ENCODE measurements at places on chromosomes 11 and 22.

GRCh38 chr22:50270666-50271394 lies 650 bp upstream of the MAPK11 start:
- DNase-seq = no peak

DNA sequence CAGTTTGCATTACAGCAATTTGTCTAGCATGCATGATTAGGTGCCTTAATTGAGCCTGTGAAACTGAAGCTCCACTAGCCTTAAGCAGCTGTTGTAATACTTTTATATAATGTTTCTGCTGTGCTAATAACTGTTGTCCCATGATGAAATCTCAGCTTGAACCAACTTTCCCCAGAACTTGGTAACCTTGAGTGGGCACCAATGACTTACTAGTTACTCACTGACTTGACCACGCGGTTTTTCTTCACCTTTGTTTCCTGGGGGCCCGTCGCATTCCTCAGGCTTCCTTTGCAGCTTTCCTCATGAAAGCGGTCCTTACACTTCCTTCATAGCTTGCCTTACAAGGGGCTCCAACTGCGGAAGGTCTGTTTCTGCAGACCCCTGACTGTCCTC lies 11.2 kb upstream of the GLYATL1 start:
- no peak for DNase-seq

- no peak for DNase-seq
Measured at GRCh38 chr11:130204703-130205095, 45.1 kb downstream of the ST14 start.

DNA sequence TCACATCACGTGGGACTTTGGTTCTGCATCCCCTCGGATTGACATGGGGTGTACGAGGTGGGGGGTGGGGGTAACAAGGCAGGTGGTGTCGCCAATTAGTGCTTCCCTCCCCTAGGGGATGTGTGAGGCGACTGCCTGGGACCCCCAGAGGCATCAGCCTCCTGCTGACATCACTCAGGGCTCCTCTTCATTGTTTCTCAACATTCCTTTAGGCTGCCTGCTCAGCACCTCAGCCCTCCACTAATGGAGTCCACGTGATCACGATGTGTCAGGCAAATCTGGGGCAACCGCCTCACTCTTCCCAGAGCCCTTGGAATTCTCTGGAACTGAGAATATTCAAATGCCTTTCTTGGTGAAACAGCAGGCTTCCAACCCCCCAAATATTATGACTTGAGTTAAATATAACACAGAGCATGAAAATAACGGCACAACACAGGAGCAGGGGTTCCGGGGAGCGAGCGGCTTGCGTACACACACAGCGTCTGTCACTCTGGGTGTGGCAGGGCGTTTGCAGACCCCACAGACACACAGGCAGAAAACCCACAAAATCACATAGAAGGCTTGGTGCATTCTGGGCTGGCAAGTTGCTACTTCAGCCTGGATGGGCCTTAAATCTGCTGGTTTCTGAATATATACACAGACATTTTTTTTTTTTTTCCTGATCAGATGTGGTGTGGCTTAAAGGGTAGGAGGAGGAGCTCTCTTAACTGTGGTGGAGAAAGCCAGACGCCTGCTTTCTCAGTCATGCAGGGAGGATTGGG lies 170.1 kb upstream of the CADM1 start:
- DNase-seq = no peak

GRCh38 chr11:116970485-116971292 lies 127.5 kb downstream of the SIK3 start:
- no peak for DNase-seq

DNA sequence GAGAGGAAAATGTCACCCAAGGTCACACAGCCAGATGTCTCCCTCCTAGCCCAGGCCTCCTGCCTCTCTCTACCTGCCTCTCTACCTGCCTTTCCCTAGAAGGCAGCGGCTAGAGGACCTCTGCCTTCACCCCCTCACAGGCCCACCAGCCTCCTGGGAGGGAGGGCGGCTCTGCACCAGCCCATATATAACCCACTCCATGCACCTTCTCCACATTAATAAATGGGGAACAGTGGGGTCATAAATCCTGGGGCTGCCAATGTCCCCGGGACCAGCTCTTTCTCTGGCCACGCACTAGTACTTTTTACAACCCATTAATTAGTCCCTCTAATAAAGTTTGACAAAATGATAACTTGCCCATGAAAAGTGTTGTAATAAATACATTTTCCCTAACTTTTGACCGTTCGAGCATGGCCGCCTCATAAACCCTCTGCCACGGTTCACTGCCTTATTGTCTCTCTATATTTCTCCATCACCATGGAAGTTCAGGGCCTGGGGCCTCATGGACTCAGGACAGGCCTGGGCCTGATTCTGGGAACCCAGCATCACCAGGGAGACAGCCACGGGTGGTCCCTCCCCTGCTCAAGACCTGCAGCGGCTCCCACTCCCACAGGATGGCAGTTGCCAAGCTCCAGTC lies 102.1 kb downstream of the MN1 start:
- no peak for DNase-seq

GRCh38 chr11:13302420-13302958 lies 24.9 kb downstream of the BMAL1 start:
- DNase-seq = no peak

GRCh38 chr11:124751741-124752470 lies at the start of gene VSIG2:
Gene VSIG2 (minus strand): TSS chr11:124752255. CDS start chr11:124752137, 118 bp downstream.
- DNase-seq = no peak

DNA sequence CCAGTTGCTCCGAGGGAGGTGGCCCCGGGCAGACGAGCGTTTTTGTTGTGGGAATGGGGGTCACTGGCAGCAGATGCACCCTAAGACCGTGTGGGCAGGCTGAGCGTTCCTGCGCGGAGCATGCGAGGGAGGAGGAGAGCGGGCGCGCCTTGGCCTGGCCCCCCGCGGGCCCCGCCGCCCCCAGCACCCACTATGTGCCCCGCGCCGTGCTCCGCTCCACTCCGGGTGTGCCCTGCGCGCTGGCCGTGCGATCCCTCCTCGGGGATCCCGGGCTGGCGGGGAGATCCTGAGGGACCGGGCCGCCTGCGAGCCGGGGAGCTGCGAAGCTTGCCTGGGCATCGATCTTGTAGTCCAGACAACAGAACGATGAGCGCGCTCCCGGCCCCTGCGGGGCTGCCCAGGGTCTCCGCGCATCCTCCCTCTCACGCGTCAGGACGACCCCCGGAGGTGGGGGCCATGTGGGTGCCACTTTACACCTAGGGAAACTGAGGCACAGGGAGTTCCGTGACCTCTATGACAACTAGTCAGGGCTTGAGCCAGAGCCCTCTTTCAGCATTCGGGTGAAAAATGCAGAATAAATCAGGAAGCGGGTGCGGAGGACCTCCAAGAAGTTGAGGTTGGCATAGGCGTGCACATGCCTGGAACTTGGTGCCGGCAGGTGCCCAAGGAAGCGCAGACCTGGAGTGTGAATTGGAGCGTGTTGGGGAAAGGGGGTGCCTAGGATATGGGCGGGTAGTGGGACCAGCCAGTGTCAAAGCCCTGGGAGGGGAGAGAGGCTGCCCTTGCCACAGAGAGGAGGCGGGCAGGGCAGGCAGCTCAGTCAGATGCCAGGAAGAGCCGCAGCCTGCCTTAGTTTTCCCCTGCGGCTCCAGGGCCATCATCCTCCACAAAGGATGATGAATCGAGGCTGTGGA lies 1.3 kb upstream of the KMT5B start:
- no peak for DNase-seq

DNA sequence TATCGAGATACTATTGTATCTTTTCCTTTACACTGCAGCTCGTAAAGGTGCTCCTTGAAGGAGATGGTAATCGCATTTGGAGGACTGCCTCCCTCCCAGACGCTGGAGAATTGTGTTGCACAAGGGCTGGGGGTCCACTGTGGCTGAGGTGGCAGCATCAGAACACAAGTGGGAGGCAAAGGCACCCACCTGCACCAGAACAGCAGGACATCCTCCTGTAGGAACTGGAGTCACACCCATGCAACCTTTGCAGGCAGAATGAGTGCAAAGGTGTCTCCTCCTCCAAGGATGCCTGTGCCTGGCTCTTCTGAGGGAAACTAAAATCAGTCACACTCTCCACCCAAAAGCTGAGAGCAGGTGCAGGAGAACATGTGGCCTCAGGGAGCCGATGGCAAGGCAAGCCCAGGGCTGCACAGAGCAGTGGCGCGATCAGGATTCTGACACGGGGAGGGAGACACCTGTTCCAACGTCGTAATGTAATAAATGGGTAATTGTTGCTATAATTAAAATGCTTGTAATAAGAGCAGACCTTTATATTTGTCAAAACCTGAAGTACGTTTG lies 1501.4 kb downstream of the TBC1D22A start:
- no peak for DNase-seq

- DNase-seq = no peak
Measured at GRCh38 chr22:46513908-46514550, 23.4 kb downstream of the CELSR1 start.

- no peak for DNase-seq
Measured at GRCh38 chr11:125348141-125348651, 147.9 kb downstream of the FEZ1 start.

DNA sequence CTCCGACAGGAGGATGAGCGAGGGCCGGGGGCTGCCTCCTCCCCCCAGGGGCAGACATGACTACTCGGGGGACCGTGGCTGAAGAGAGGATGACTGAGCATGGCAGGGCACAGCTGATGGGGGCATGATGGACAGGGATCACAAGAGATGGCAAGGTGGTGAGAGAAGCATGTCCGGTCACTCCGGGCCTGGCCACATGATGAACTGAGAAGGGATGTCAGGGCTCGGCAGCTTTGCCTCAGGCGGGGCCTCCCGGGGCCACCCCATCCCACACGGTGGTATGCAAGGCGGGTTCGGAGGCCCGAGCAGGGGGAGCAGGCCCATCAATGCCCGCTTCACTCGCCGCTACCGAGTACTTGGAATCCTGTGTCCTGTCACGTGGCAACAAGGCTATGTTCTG lies 36.6 kb upstream of the UBASH3B start:
- DNase-seq = no peak

DNA sequence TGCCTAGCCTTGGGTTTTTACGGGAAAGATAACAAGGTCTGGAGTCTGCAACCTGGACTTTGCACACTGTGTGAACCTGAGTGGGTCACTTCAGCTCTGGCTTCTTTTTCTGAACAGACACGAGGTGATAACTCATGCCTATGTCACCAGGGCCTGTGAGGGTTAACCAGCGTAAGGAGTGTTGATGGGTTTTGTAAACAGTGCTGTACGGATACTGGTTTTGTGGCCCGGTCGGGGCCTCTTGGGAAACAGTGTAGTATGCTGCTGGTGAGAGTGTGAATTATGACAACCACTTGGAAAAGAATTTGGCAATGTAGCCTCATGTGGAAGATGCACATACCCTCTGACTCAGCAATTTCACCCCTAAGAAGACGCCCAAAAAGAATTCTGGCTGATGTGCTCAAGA lies 266.8 kb downstream of the MN1 start:
- DNase-seq = no peak

- DNase-seq = no peak
Measured at GRCh38 chr11:117058761-117059261, 39.4 kb downstream of the SIK3 start.

DNA sequence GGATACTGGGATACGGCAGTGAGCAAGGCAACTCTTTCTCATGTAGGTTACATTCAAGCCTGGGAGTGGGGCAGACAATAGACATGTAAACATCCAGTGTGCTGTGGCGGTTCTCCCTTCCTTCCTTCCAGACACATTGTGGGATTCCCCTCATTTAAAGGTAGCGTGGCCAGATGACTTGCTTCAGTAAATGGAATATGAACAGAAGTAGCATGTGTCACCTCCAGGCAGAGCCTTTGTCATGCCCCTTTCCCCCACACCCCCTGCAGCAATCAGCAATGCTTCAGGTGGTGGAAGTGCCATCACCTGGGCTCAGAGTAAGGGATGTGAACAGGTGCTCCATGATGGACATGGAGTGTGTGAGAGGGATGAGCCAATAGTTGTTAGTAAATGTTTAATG lies 34.8 kb upstream of the TTC12 start:
- no peak for DNase-seq

- no peak for DNase-seq
Measured at GRCh38 chr11:15569305-15570025, 454.7 kb downstream of the INSC start.

GRCh38 chr11:119249671-119250010 lies 43.5 kb downstream of the CBL start:
- no peak for DNase-seq

GRCh38 chr22:19806213-19807160 lies 45.9 kb downstream of the TBX1 start:
- no peak for DNase-seq

DNA sequence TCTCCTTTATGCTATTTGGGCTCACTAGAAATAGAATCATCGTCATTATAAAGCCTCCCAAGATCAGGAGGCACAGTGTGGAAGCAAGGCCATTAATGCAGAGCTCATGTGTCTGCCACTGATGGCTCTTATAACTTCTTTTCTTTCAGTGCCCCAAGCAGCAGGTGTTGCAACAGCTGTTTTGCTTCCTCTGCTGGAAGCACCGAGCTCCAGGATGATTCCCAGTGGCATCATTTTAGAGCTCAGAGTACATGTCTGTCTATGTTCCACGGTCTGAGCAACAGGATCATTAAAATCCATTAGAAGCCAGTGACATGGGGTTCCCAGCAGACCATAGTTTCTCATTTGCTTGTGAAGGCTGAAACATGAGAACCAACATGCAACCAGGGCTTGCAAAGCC lies 803.0 kb upstream of the FAT3 start:
- DNase-seq = no peak

DNA sequence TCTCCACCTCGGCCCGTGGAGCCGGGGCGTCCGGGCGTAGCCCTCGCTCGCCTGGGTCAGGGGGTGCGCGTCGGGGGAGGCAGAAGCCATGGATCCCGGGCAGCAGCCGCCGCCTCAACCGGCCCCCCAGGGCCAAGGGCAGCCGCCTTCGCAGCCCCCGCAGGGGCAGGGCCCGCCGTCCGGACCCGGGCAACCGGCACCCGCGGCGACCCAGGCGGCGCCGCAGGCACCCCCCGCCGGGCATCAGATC lies 439 bp downstream of the YAP1 start:
- no peak for DNase-seq

DNA sequence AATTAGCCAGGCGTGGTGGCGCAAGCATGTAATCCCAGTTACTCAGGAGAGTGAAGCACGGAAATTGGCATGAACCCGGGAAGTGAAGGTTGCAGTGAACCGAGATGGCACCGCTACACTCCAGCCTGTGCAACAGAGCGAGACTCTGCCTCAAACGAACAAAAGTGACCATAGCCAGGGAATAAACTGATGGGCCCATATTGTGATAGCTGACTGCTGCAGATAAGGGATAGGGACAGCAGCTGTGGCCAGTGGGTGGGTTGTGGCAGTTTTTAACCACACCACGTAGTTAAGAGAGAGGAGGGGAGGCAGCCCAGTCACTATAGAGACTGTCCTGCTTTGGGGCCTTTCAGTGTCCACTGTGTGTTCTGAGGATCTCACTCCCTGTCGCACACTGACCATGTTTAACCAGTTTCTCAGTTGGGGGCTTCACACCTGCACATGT lies 58.9 kb downstream of the PISD start:
- no peak for DNase-seq

- DNase-seq = no peak
Measured at GRCh38 chr11:36945384-36945783, 347.3 kb upstream of the RAG2 start.
